ENCODE measurements at places on chromosomes 2 and 18.

- no peak for DNase-seq
Measured at GRCh38 chr2:230981704-230982103, 14.2 kb upstream of the SPATA3 start.

DNA sequence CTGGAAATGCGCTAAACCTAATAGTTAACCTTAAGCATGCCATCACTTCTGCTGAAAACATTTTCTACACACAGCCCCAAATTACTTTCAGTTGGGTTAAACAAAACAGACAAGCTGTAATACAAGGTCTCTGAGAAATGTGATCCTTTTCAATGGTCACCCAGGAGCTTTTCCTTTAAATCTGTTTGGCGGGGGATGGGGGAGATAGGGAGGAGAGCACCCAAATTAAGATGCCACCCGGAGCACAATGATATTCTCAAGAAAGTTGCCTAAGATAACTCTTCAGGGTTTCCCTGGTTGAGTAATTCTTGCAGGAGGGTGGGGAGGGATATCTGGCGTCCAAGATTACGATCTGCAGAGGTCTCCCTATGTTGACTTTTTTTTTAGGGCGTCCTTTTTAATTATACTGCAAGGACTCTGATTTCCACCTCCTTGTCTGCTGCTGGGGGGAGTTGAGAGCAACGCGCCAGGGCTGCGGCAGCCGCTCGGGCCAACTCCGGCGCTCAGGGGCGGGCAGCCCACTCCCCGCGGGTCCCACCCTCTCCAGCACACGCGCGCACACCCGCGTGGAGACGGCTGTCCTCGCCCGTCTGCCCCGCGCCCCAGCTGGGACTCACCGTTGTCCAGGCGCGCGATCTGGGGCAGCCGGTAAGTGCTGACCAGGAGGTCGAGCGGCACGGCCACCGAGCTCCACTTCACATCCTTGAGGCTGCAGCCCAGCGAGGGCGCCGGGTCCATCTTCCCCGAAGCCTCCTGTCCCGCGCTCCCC, 807 bp downstream of the GAREM1 start:
- DNase-seq, result peak; percentile 55

DNA sequence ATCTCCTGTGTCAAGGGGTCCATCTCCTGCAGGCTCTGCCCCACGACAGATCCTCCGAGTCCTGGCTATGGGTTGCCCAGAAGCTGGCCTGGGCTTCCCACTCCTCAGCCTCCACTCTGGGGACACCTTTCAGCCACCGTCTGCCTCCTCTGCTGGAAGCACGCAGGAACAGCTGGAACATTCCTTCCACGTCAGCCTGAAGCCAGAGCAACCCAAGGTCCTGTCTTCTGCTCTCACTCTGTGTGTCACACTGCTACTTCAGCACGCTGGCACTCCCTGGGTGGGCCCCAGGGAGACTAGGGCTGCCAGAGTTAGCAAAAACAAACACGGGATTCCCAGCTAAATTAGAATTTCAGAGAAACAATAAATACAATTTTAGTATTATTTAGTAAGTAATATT, 148.8 kb downstream of the HRH4 start:
- no peak for DNase-seq

GRCh38 chr2:170932166-170932565, 3.1 kb downstream of the GORASP2 start:
- no peak for DNase-seq

GRCh38 chr18:12086249-12086648, 7.4 kb upstream of the ANKRD62 start:
- peak; percentile 73 for DNase-seq

GRCh38 chr2:210899131-210899530, 342.7 kb downstream of the CPS1 start:
- DNase-seq, result no peak

DNA sequence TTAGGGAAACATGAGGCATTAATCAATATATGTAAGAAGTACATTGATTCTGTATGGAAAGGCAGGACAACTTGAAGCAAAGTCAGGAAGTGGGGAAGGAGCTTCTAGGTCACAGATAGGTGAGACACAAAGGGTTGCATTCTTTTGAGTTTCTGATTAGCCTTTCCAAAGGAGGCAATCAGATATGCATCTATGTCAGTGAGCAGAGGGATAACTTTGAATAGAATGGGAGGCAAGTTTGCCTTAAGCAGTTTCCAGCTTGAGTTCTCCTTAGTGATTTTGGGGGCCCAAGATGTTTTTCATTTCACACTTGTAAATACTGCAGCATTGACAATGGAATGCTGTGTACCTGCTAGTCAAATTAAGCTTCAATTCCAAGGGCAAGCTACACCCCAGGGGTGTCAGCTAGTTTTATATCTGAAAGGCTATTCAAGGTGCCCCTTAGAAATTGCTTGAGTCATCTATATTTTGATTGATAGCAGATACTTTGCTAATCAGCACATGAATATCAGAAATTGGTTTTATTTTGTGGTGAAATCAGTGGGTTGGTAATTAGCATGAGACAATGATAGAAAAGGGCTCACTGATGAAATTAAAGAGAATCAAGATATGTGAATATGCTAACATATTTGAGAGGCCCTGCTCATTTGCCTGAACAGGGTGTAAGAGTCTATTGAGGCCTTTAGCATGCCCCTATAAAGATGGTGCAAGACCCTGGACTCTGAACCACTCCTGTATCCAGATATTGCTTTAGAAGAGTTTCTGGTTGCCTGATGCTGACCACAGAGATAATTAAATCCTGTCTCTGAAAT, 131.5 kb downstream of the TMEM17 start:
- no peak for DNase-seq

Data from Peyer's patch (tissue), 4 donors.